Eye (tissue), 1 donor: ENCODE measurements at places on chromosomes 2 and 18.

- DNase-seq, result no peak
These were observed 57.3 kb downstream of the CCDC195 start for GRCh38 chr2:224658780-224659405.

- DNase-seq, result no peak
These were observed 210.6 kb downstream of the IRS1 start for GRCh38 chr2:226589043-226589442.

GRCh38 chr2:31586230-31586629 lies 5.5 kb upstream of the SRD5A2 start:
- no peak for DNase-seq

DNA sequence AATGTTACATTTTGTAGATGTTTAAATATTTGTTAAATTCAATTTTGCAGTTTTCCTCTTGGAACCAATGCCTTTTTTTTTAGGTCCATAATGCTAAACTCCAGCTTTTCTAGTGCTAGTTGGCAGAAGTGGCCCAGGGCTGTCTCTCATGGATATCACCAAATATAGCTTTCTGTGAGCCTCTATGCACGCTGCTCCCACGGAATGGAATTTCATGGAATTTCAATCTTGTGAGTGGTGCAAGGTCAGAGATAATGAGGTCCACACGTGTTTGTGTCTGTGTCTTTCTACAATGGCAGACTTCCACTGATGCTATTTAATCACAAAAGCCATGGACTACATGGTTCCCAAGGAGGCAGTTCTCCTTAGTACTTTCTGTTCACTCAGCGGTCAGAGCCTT lies 191.5 kb upstream of the PARD3B start:
- DNase-seq, result no peak

DNA sequence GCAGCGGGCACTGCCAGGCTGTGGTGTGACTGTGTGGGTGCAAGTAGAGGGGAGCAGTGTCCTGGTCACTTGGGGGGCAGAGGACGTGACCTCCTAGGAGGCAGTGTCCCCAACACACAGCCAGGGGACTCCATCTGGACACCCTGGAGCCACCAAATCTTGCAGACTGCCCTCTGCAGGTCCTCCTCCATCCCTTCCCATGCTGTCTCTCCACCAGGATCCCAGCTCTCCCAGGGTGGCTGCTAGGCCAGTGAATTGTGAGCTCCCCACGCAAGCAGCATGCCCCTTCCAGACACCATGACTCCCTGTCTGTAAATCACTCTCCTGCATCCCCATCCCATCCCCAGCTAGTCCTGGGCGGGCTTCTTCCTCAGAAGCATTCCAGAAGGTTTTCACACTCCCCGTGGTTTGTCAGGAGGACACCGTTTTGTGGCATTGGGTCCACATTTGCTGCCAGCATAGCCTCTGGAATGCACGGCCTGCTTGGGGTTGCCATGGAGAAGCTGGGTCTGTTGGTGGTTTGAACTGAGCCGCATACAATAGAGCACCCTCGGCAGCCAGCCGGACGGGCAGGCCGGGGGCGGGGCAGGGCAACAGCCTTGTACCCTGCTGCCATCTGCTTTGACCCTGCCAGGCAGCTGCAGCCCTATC lies 210.7 kb downstream of the KLHL29 start:
- peak; percentile 92 for DNase-seq

- DNase-seq, result no peak
These were observed 79.6 kb upstream of the LAPTM4A start for GRCh38 chr2:20130821-20131645.

- DNase-seq, result peak; percentile 91
These were observed 35.4 kb downstream of the PTPN18 start for GRCh38 chr2:130391058-130391871.

DNA sequence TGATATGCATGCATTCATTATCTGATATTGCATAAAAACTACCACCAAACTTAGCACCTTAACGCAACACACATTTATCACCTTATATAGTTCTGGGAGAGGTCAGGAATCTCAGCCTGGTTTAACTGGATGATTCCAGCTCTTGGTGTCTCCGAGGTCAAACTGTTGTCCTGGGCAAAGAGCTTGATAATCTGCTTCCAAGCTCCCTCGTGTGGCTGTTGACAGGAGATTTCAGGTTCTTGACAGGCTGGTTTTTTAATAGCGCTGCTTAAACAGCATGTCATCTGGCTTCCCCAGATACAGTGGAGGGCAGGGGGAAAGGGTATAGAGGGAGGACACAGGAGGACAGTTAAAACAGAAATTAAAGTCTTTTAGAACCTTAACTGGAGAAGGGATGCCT lies 785.0 kb downstream of the CNTNAP5 start:
- peak; percentile 69 for DNase-seq
